HCT116 (cell line): ENCODE measurements at places on chromosomes 4 and X. TPM values are rescaled to one million over a fixed set of nuclear protein-coding genes. Genes with fewer than 3 reads are reported as not detected.

RIPPLY1 gene
- total RNA-seq = 0.27 TPM

DNA sequence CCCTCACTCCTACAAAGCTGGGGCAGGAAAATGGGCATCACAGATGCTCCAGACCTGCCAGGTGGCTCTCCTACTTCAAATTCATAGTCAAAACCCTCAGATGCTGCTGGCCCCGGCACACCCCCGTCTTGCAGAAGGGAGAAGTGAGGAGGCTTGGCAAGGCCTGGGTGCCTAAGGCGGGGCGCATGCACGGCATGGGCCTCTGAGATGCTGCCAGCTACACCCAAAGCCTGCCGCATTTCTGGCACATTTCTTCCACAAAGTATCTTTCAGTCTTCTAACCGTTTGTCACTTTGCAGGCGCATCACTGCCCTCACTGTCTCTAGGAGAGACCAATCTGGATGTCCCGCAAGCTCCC is 19.6 kb downstream of the WDR1 start:
- peak overlapping the region; percentile 72 for H3K27ac ChIP-seq
- H3K27me3 ChIP-seq = no peaks in the 10 kb centered on the region
- peaks cover 70% of the 10 kb centered on the region for H3K4me1 ChIP-seq
- no peak overlapping the region for H3K4me3 ChIP-seq
- no peak for DNase-seq

DNA sequence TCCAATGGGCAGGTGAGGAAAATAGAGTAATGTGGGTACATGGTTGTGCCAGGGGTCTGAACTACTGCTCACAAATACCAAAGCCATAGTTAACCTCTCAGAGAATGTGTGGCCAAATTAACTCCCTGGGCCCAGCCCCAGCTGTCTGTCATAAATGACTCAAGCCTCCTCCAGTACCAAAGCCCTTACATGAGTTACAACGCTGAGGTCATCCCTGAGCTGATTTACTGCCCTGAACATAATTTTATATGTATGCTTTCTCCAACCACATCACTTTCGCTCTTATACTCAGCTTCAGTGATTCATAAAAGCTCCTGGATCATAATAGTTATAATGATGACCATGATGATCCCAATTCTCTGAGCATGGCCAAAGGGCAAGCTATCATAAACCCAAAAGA is 283.9 kb downstream of the NKX6-1 start:
- no peak for DNase-seq
- H3K27me3 ChIP-seq = no peaks in the 10 kb centered on the region
- no peak overlapping the region for H3K4me3 ChIP-seq
- no peaks in the 10 kb centered on the region for H3K36me3 ChIP-seq
- no peaks in the 10 kb centered on the region for H3K4me1 ChIP-seq

GRCh38 chr4:188110036-188110435 is 633 bp upstream of the TRIML2 start:
- H3K36me3 ChIP-seq = no peaks in the 10 kb centered on the region
- peak overlapping the region; percentile 52 for H3K4me3 ChIP-seq
- H3K27me3 ChIP-seq = no peaks in the 10 kb centered on the region
- peaks cover 39% of the 10 kb centered on the region for H3K4me1 ChIP-seq
- DNase-seq = no peak

DNA sequence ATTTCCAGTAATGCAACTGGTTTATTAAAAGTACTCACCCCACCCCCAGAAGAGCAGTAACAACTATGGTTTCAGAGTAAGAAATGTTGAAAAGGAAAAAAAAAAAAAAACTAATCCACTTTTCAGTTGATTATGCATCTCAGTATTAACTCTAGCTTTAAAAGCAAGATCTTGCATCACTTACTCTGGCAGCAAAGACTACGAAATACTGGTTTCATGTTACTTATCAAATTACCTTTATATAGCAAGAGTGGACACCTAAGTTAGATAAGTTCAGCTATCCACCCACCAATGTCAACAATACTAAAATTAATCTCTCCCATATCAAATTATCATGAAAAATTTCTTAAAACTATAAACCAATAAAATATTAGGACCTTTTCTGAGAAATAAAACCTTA is 105.0 kb downstream of the ABCB7 start:
- no peak overlapping the region for H3K4me3 ChIP-seq
- no peaks in the 10 kb centered on the region for H3K4me1 ChIP-seq
- H3K27me3 ChIP-seq = no peaks in the 10 kb centered on the region

FAM114A1 gene
- total RNA-seq = 35.6 TPM

DNA sequence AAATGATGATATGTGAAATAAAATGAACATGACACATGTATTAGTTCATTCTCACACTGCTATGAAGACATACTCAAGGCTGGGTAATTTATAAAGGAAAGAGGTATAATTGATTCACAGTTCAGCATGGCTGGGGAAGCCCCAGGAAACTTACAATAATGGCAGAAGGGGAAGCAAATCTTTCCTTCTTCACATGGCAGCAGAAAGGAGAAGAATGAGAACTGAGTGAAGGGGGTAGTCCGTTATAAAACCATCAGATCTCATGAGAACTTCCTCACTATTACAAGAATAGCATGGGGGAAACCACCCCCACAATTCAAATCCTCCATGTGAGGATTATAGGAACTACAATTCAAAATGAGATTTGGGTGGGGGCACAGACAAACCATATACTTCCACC is 243.9 kb upstream of the GYPA start:
- DNase-seq = no peak
- H3K36me3 ChIP-seq = no peaks in the 10 kb centered on the region
- H3K27me3 ChIP-seq = no peaks in the 10 kb centered on the region
- H3K27ac ChIP-seq = no peak overlapping the region

- H3K4me1 ChIP-seq = peaks cover 6% of the 10 kb centered on the region; the same call in 1 of the 2 replicates
- no peaks in the 10 kb centered on the region for H3K27me3 ChIP-seq
- H3K4me3 ChIP-seq = no peak overlapping the region
- DNase-seq = no peak
- H3K27ac ChIP-seq = no peak overlapping the region
These were observed 223.7 kb downstream of the GPAT3 start for GRCh38 chr4:83759611-83760010.

- no peak overlapping the region for H3K4me3 ChIP-seq
- no peak for DNase-seq
- no peaks in the 10 kb centered on the region for H3K36me3 ChIP-seq
- H3K27ac ChIP-seq = no peak overlapping the region
- no peaks in the 10 kb centered on the region for H3K4me1 ChIP-seq
- no peaks in the 10 kb centered on the region for H3K27me3 ChIP-seq
These were observed 55.4 kb upstream of the GPR78 start for GRCh38 chr4:8524595-8525382.

DNA sequence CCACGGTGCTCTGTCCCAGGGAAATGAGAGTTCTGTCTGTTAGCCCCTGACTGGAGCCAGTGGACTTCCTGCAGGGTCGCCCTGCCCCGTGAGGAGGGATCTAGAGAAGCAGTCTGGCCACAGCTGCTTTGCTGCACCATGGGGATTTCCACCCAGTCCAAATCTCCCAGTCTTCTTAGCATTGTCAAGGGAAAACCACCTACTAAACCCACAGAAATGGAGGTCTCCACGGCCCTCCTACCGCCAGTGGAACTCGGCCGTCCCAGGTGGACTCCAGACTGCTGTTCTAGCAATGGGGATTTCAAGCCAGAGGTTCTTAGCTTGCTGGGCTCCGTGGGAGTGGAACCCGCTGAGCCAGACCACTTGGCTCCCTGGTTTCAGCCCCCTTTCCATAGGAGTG is 133.3 kb upstream of the PCDH7 start:
- no peaks in the 10 kb centered on the region for H3K36me3 ChIP-seq
- DNase-seq = no peak
- H3K27me3 ChIP-seq = no peaks in the 10 kb centered on the region
- no peaks in the 10 kb centered on the region for H3K4me1 ChIP-seq
- no peak overlapping the region for H3K27ac ChIP-seq

GRCh38 chr4:188783606-188784160 is 644.4 kb downstream of the TRIML1 start:
- no peak for DNase-seq
- H3K4me1 ChIP-seq = no peaks in the 10 kb centered on the region
- no peak overlapping the region for H3K4me3 ChIP-seq
- H3K27me3 ChIP-seq = no peaks in the 10 kb centered on the region
- no peak overlapping the region for H3K27ac ChIP-seq
- no peaks in the 10 kb centered on the region for H3K36me3 ChIP-seq
